ENCODE measurements at places on chromosomes 5 and 9.

GRCh38 chr5:175479125-175479881 is 943 bp downstream of the SFXN1 start:
- no peak for DNase-seq

DNA sequence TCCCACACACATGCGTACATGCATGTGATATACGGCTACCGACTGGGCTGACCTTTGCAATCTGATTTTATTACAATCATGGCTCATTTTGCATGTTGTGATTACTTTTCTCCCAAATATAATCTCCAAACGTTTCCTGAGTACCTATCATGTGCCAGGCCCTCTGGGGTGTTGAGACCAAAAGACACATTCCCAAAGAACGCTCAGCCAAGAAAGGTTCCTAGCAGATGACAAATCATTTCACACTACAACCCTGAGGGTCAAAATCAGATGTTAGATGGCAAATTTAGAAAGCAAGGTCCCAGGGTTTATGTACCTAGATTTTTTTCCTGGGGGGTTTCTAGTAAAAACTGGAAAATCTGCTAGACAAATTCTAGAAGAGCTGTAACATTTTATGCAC is 32.4 kb upstream of the SLC25A51 start:
- no peak for DNase-seq

DNA sequence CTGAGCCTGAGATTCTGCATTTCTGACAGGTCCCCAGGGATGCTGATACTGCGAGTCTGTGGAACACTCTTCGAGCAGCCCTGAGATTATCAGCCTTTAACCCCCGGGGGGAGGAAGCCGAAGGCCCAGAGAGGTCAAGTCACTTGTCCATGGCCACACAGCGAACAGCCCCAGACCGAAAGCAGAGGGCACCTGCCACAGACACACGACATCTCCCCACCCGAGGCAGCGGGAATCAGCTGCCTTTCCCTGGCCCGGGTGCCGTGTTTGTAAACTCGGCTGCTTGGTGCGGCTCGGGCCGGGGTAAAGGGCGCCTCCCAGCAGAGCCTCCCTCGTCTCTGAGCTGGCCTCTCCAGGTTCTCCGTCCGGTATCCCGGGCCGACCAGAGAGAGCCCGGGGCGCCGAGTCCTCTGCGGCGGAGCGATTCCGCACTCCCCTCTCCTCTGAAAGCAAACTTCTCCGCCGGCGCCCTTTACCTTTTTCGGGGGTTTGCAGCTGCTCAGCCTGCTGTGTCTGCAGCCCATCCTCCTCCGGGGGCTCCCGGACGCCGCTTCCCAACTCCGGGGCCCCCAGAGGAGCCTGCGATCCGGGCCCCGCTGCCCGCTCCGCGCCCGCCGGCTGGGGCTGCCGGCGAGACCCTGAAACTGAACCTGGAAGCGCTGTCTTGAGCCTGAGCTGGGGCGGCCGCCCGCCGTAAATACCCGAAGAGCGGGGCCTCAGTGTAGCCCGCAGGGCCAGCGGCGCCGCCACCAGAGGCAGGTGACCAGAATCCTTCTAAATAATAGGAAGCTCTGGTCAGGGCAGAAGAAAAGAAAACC is at the start of gene CCDC69:
TSS of gene CCDC69 (minus strand) at position 646 of the 818 bp plus-strand sequence. CDS start at position 524, 122 bp downstream.
- peak; percentile 38 for DNase-seq

- no peak for DNase-seq
Observed at GRCh38 chr5:27876071-27876470, 837.7 kb upstream of the CDH9 start.

DNA sequence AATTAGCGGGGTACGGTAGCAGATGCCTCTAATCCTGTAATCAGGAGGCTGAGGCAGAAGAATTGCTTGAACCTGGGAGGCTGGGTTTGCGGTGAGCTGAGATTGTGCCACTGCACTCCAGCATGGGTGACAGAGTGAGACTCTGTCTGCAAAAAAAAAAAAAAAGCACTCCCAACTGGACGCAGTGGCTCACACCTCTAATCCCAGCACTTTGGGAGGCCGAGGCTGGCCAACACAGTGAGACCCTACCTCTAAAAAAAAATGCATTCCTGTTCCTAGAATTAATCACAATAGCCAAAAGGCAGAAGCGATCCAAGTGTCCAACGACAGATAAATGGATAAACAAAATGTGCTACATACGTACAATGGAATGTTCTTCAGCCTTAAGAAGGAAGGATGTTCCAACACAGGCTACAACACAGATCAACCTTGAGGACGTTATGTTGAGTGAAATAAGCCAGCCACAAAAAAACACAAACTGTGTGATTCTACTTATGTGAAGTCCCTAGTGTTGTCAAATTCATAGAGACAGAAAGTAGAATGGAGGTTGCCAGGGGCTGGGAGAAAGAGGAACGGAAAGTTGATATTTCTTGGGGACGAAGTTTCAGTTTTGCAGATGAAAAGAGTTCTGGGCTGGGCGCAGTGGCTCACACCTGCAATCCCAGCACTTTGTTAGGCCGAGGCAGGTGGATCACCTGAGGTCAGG is 13.8 kb downstream of the FAM78A start:
- no peak for DNase-seq

DNA sequence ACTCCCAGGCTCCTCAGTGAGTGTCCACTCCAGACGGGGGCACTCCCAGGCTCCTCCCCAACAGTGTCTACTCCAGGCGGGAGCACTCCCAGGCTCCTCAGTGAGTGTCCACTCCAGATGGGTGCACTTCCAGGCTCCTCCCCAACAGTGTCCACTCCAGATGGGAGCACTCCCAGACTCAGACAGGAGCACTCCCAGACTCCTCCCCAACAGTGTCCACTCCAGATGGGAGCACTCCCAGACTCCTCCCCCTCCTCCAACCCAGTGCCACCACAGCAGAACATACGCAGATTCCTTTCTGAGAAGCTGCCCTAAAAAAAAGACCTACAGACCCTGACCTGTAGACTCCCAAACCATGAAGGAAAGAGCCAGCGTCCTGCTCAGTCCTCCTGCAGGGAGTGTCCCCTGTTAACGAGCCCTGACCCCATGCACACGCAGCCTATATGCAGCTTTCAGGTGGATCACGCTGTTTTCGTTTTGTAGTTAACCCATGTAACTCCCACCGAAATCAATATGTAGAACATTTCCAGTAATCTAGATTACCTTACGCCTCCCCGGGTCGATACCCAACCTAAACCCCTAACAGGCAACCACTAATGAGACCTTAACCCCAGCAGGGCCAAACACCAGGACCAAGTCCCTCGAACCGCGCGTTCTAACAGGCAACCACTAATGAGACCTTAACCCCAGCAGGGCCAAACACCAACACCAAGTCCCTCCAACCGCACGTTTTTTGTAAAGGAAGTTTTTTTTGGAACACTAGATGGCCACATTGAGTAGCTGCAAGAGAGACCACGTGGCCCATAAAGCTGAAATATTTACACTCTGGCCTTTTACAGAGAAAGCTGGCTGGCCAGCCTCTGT is 15.7 kb downstream of the PNPLA7 start:
- no peak for DNase-seq

GRCh38 chr5:102453716-102454115 is 45.1 kb downstream of the SLCO6A1 start:
- no peak for DNase-seq

DNA sequence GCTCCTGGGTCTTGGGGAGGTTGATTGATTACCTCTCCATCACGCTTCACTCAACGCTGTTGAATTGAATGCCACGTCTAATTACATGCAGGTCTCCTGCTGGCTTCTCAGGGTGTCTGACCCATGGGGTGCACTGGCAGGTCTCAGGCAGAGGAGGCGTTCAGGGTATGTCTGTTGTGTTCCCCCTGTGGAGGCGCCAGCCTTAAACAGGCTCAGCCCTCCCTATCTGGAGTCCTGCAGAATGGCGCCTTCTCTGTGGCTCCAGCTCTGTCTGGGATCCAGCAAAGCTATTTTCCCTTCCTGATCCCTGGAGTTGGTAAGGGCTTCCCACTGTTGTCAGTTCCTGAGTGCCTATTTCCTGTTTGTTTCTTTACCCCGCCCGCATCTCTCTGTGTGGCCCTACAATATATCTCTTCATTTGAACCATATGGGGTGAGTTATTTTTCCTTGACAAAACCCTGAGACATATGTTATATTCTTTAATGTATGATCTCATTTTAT is 150.0 kb downstream of the NTRK2 start:
- no peak for DNase-seq

- no peak for DNase-seq
Observed at GRCh38 chr5:151130922-151131891, 26.4 kb downstream of the ANXA6 start.

- no peak for DNase-seq
Observed at GRCh38 chr9:100515578-100516494, 42.9 kb downstream of the TMEFF1 start.

DNA sequence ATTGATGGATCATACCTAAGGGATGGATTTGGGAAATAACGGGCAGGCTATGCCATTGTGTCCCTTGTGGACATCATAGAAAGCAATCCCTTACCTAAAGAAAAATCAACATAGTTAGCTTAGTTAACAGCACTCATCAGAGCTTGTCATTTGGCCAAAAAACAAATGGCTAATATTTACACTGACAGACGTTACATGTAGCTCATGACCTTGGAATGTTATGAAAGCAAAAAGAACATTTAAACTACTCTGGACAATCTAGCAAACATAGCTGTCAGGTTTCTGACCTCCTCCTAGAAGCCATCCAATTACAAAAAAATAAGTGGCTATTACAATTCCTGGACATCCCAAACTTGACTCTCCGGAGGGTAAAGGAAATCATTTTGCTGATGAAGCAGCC is 23.8 kb downstream of the TMEM232 start:
- DNase-seq = no peak

DNA sequence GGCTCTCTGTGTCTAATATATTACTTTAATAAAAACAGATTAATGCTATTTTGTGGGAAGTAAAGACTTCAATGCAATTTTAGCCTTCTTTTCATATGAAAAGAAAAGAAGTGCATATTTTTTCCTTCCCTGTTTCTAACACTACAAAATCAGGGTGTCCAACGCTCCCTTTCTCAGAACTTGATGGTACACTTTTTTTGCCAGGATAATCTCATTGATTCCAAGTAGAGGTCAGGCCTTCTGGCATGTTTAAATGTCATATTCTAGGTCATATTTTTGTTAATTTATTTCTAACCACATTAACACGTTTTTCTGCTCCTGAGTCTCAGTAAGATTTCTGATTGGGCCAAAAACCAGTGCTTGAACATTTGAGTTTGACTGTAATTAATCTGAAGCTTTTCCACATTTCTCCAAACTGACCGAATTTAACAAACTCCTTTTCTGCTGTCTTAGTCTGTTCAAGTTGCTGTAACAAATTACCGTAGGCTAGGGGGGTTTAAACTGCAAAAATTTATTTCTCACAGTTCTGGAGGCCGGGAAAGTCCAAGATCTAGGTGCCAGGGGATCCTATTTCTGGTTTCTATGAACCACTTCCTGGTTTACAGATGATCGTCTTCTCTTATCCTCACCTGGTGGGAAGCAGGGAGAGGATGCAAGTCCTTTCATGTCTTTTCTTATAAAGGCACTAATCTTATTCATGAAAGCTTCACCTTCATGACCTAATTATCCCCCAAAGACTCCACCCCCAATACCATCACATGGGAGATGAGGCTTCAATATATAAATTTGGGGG is 63.2 kb upstream of the ELL2 start:
- no peak for DNase-seq

GRCh38 chr5:68223904-68224303 is 8.3 kb downstream of the PIK3R1 start:
- DNase-seq = no peak

GRCh38 chr5:111933086-111933485 is 176.1 kb upstream of the NREP start:
- DNase-seq = no peak

GRCh38 chr5:180874804-180875582 is 13.9 kb upstream of the ZFP62 start:
- DNase-seq = no peak

DNA sequence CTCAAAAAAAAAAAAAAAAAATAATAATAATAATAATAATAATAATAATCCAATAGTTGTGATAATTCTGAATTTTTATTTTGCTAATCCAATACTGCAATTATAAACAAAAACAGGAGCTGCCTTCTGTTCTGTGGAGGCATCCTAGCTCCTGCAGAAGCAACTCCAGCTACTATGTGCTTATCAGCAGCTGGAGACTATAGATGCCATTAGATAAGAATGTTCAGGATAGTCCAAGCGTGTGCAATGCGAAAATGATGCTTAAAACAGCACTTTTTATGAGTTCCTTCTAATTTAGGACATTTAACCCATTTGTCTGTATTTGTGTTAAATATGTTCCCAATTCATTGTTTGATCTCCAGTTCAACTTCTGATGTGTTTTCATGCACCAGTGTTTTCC is 220.6 kb upstream of the RASEF start:
- DNase-seq = no peak

DNA sequence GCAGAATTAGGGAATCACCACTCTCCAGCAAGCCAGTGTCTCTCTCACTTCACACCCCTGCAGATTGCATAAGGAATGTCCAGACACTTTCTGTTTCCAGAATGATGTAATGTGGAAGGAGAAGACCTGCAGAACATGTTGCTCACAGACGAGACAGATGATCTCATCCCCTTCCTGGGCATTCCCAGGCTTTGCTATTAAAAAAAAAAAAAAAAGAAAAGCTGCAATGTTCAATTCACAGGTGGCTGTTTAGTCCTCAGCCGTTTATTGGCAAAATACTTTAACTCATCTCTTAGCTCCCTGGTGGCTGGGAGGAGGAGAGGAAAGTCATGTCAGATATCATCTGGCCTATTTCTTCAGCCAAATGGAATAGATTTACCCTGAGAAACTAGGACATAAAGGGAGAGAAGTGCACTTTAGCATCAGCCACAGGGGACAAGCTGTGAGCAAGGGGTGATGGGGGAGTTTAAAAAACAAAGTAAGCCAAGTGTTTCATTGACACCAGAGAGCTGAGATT is 95.9 kb upstream of the TNC start:
- no peak for DNase-seq

GRCh38 chr9:16594787-16595186 is 275.7 kb downstream of the BNC2 start:
- DNase-seq = no peak

DNA sequence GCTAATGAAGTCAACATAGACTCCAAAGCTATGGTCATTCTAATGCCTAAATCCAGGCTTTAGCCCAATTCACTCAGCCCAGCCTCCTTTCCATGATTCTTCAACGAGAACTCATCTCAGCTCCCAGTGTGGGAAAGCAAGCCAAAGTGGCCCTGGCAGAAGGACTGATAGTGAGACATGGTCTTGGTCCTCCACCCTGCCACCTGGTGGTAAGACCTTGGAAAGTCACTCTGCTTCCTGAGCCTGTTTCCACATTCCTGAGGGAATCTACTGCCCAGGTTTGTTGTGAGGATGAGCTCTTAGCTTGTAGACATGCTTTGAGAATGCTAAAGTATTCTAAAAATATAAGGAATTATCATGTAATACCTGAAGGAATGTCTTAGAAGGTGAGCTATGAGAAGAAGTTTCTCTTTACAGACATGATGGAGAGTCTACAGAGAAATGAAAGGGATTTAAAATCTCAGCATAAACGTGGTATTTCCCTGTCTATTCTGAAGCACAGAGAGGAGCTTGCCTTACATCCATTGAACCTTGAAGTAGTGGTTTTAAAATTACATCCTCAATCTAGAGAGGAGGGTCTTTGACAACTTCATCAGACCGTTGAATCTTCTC is 173.5 kb downstream of the TRIM32 start:
- DNase-seq = no peak

DNA sequence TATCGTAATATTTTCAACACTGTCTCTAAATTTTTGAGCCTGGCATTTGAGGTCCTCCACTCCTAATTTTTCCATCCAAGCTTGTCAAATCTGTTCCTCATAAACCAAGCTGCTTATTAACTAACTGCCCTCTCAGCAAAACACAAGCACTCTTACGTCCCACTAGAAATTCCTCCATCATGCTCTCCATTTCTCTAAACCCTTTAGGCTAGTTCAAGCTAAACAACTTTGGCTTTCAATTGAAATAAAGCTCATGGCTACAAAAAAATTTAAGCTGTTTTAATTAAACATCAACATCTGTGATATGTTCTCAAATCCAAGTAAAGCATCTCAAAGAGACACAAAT is 45.7 kb downstream of the RNF145 start:
- no peak for DNase-seq
